Cerebellum (tissue), 4 donors: ENCODE measurements at places on chromosomes 4 and X.

- no peak for DNase-seq
Observed at GRCh38 chrX:11786862-11787261, 28.8 kb downstream of the MSL3 start.

GRCh38 chr4:140044337-140044902, 109.6 kb downstream of the MAML3 start:
- peak; percentile 50 for DNase-seq

DNA sequence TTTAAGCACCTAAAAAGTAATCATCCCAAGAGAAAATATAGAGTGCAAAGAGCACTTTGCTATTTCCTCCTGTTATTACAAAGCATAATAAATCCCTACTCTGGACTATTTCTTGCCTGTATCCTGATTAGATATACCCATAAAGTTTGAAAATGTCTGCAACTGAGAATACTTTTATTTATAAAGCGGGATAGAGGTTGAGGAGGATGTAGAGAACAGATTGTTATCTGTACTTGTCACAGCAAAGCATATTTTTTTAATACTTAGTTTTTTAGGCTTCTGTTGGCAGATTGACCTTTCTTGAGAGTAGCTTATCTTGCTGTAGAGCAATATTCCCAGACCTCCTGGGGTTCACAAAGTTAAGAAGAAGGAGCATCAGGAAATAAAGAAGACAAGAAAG, 396.1 kb downstream of the KCNIP4 start:
- no peak for DNase-seq

DNA sequence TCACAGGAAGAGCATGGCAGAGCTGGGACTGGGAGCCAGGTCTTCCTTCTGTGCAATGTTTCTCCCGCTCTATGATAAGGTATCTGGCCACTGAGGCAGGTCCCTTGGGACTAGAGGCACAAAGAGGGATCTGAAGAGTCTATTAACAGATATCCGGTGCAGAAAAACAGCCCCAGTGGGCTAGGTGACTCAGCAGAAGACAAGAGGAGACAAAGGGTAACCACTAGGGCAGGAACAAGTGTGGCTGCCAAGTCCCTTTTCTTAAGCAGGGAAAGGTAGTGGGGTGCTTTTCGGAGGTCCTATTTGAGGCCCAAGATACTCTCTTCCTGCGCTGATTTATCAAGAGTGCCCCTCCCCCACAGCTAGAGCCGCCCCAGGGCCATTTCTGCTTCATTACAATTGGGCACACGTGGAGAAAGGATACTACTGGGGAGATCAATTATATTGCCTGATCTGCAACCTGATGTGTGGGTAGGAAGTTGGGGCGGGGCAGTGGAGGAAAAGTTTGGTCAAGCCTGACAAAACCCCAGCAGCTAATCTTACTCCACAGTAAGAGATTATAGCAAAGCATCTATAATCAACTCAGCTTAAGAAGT, at the start of gene DGAT2L6:
Gene DGAT2L6 (plus strand): TSS at position 546 of the 596 bp plus-strand sequence. CDS start 100 bp downstream, outside the sequence.
- DNase-seq: no peak

DNA sequence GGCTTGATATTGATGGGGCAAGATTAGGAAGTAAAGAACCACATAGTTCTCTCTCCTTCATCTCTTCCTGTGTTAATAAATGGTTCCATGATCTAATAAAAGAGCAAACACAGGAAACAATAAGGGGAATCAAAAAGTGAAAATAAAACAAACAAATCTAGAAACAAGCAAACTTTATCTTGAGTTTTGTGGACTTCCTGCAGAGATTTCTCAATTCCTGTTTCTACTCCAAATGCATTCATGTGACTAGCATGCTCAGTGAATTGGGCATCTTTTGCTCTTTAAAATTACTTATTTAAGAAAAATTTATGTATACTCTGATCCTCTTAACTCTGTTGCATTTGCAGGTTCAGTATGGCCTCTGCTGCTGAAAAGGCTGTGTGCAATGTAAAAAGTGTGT, 682.0 kb downstream of the KCTD8 start:
- no peak for DNase-seq

DNA sequence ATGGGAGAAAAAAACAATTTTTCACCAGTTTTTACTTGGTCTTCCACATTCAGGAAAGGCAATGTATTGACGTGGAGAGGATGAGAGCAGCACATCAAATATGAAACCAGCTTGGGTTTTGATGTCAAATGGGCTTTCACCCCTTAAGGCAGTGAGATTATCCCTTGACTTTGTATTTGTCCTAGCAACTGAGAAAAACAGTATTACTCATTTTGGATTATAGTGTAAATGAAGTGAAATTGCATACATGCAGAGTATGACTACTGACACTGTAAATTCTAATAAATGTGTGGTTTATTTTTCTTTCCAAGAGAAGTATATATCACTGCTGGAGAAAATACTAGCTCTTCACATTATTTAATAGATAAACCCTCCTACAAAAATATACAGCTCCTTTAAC, 863.6 kb upstream of the IGFBP7 start:
- no peak for DNase-seq

DNA sequence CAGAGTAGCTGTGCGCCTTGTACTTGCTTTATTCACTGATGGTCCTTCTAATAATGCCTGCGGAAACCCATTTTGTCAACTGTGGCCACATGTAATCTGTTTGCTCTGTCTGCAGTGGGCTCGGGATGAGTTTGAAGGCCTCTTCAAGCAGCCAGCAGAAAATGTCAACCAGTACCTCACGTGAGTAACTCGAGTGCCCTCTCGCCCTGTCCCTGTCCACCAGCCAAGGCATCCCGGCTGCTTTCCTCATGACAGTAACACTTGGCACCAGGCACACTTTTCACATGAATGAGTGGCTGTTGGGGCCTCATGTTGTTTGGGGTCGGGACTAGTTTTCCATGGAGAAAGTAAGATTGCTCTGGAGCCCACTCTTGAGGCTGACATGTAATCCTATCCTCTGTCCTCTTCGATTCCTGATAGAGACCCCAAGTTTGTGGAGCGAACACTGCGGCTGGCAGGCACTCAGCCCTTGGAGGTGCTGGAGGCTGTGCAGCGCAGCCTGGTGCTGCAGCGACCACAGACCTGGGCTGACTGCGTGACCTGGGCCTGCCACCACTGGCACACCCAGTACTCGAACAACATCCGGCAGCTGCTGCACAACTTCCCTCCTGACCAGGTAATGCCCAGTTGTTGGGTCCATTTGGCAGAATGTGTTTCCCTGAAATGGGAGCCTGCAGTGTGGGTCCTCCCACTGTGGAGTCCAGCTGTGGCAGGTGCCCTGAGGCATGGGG, 8.8 kb upstream of the CDK16 start:
- no peak for DNase-seq

DNA sequence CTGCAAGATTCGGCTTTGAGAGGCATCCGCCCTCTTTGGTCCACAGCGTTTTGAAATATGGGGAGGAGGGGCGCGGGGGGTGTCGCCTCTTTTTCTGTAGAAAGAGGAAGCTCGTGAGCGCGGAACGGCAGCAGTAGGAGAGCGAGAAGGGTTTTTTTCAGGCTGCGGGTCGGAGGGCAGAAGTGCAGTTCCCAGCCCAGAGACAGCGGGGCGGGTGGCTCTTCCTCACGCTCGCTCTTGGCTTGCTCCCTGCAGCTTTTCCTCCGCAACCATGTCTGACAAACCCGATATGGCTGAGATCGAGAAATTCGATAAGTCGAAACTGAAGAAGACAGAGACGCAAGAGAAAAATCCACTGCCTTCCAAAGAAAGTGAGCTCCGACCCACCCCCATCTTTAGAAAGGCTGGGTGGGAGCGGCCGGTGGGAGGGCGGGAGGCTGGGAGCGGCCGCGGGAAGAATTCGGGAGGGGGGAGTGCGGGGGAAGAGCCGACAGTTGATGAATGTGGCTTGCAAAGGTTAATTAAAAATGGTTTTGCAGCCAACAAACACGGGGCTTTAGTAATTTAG, 1.2 kb downstream of the TMSB4X start:
- DNase-seq: peak; percentile 33

DNA sequence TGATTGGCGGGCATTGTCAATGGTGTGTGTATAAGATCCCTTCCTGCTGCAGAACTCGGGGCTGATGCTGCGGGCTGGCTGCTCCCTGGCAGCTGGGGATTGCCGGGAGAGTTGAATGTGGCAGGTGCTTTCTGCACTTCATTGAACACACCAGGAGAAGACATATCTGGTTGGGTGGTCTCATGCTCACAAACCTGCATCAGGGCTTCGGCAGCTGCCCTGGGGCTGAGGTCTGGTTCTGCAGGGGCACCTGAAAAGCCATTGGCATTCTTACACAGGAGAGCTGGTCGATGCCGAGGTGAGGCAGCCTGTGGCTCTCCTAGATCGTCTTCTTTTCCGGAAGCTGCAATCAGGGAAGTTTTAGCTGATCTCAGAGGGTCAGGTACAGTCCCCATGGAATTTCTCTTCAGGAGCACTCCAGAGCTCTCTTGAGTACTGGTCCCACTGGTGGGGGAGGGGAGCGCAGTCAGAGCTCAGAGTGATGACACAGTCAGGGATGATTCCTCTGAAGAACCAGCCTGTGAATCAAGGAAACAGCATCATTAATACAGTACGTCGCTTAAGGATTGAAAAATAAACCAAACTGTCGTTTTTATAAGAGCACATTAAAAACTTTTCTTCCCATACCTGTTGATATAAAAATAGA, 57.8 kb downstream of the GPRIN3 start:
- peak; percentile 15 for DNase-seq

DNA sequence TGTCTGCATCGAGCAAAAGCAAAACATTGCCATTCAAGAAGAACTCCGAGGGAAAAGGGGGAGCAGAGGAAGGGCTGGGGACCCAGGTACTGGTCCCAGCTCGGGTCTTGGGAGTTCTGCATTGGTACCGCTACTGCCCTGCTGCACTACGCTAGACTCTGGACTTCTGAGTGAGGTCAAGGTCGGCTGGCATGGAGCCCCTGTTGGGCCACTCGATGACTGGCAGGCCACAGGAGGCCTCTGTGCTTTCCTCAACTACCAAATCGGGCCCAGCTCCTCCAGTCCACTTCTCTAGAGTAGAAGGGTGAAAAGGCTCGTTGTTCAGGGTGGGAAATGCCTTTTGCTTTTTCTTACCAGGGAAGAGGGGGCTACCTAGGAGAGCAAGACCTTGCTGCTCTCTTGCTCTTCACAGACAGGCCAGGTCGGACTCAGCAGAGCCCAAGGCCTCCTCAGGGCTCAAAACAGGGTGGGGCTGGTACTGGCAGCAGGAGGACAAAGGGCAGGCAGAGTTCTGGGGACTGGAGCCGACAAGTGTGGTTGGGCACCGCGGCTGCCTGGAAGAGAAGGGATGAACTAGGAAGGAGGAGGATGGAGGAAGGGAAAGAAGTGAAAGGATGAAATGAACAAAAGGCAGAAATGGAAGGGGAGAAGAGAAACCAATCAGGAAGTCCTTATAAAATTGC, 8.9 kb upstream of the IRAK1 start:
- no peak for DNase-seq

DNA sequence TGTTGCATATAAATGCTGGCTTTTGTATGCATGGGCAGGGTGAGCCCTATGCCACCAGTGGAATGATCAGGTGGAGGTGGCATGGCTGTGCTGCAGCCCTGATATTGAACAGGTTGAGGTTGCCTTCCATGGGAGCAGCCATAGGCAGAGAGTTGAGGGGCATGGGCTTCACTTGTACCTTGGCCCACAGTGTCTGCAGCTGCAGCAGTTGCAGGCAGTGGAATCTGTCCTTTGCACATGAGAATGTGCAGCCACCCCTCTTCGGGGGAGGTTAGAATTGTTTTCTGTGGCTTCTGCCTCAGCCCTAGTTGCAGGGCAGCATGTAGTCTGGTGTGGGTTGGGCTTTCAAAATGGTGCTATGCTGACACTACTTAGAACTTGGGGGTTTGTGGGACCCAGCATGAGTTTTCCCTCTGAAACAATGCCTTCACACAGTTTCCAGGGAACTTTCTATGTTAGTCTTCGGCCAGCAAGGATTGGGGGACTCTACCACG, 25.4 kb upstream of the VSIG1 start:
- no peak for DNase-seq

DNA sequence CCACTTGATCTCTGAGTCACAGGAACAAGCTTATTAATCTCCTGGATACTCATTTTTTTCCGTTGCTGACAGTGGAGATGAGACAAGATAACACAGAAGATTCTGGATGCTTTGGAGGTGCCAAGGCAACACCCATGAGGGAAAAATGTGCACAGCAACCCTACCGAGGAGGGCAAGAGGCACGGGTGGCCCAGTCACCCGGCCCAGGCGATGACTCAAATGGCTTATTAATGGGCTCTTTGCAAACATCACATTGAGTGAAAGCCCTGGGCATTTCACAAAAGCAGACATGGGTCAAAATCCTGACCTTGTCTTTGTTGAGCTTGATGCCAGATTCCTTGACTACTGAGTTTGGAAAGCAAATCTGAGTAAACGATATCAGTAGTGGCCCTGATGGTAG, 315.1 kb downstream of the STK32B start:
- DNase-seq: no peak

DNA sequence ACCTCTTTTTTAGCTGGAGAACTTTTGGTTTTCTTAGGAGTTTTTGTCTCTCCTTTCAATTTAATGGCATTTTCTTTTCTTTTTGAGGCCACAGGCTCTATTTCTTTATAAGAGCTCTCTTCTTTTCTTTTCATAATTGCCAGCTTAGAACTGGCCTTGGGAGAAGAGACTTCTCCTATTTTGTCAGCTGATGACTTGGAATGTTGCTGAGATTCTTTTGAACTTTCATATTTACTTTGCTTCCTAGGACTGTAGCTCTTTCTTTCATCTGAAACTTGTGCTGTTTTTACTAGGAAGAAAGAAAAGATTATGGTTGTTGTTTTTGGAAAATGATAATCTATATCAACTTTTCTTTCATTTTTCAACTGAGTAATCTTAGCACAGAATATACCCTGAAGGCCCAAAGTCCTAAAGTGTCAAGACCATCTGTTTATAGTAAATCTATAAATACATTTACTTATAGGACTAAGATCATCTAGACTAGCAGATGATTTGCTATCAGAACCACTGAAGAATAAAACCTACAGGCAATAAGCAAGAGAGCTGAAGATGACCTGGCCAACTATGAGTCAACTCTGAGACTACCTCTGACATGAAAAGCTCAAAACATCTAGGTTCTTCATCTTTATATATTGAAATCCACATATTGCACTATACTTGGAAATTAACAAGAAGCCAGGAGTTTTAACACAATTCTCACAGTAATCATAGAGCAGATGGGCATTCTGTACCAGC, 45.6 kb downstream of the RFC1 start:
- no peak for DNase-seq

DNA sequence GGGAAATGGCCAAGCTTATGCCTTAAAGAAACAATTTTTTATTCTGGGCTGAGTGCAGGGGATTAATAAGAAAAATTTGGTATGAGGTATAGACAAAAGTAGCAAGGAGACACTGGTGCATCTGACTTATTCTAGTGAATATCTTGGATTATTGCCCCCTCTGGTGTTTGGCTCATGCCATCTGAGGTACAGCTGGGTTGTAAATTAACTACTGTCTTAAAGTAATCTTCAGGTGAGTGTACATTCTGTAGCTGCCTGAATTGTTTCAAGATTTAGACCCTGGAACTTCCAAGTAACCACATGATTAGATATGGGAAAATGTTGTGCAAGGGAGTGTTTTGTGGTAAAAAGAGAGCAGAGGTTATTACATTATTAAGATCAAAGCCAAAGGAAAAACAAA, 988.7 kb downstream of the FAM133A start:
- no peak for DNase-seq

- DNase-seq: no peak
Observed at GRCh38 chrX:23559975-23560374, 107.3 kb upstream of the PRDX4 start.
